ENCODE measurements at places on chromosomes 16 and 17.

DNA sequence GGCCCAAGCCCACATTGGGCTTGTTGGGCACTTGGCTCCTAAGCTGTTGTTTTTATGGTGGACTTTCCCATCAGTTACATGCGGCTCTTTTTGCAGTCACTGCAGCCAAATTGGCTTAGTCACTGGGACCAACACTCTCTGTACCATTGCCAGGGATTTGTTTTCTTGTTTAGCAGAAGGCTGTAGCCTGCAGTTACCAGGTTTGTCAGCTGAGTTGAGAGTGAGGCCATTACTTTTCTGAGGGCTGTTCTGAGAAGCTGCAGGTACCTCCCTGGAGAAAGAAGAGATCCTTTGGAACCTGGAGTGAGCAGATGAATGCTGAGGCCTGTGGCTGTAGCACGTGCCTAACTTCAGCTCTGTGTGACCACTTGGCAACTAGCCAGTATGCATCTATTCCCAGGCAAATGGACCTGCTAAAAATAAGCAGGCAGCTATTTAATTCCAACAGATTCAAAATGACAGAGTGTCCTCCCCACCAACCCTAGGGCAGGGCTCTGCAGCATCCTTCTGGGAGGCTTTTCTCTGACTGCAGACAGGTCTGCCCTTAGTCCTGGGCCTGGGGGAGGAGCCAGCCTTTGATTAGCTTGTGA is 12.9 kb downstream of the AKAP1 start:
- DNase-seq, result peak; percentile 51

GRCh38 chr17:28725660-28726225 is 290 bp downstream of the TLCD1 start:
- DNase-seq, result peak; percentile 86

- no peak for DNase-seq
Observed at GRCh38 chr16:78656887-78657286, 557.4 kb downstream of the WWOX start.

GRCh38 chr16:66247516-66248481 is 118.7 kb upstream of the CDH5 start:
- DNase-seq, result peak; percentile 73

DNA sequence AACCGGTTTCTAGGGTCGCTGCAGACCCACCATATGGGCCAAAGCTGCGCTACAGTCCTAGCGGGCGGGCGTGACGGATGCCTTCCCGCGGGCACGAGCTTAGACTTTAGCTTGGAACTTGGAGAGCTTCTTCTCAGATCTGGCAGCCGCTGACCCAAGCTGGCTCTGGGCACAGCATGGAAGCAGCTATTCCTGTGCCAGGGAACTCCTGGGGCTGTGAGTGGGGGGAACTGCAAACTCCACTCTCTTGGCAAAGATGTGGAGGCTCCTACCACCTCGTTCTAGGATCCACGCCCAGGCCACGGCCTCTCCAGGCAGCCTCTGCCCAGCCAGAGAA is 8.8 kb downstream of the FAAP100 start:
- DNase-seq, result no peak

DNA sequence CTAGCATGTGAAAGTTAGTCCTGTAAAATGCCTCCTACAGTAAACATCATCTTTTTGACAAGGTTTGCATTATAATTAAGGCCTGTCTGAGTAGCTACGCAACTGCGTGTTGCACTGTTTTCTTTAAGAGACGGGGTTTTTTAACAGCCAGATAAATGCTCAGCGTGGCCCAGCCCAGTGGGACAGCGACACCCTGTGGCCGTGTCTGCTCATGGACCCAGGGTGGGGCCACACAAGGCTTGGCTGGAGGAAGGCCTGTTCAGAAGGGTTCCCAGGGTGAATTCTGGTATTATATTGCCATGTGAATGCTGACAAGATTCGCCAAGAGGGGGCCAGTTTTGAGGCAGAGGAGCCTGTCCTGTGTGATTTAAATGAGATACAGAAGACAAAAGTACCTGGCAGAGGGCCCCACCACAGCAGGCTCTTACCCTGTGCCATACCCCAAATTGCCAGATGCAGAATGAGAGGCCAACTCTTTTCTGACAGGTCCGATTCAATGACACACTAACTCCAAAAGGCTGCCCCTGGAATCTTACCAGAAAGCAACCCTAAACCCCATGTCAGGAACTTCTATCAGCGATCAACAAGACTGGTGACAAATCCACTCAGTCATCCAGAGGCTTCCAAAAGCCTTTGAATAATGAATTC is 65.9 kb upstream of the IRX6 start:
- DNase-seq, result no peak

- peak; percentile 49 for DNase-seq
Observed at GRCh38 chr16:53465606-53466280, 31.5 kb downstream of the RBL2 start.

DNA sequence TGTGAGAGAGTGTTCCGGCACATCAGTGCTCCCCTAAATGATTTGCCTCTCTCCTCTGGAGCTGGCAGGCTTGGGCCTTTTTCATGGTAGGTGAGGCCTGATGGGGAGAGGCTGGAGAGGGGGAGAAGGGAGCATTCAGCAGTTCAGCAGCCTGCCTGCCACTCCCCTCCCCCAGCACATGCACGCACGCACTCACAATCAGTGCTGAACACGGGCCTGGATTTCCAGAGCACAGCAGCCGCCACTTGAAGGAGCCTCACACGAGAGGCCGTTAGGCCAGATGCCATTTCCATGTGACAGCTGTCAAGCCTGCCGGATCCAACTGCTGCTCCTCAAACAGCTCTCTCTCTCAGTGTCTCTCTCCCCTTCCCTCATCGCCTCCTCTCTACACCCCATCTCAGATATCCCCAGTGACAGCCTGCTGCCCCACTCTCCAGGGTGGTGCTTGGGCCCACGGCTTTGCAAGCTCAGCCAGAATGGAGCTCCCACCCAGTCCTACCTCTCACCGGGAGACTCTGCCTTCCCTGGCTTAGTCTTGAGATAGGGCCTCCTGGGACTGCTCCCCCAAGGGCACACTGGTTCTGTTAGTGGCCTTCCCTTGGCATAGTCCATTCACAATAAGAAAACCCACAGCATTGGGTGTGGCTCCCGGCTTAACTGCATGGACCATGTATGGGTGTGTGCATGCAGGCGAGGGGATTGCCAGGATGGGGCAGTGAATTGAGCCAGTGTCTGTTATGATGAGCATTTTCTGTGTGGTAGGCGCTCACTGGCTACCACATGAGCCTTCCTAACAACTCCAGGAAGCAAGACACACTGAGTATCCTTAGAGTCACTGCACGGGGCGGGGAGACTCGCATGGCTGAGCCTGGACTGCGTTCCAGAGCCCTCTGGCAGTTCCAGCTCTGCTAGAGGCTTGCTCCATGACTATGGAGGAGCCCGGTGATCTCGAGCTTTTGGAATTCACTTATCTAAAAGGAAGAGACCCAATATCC is 226.2 kb downstream of the CCDC182 start:
- DNase-seq, result peak; percentile 84

- DNase-seq, result no peak
Observed at GRCh38 chr16:69520800-69521602, 44.8 kb upstream of the NFAT5 start.

GRCh38 chr16:23406024-23406423 is 47.0 kb downstream of the COG7 start:
- DNase-seq, result no peak

DNA sequence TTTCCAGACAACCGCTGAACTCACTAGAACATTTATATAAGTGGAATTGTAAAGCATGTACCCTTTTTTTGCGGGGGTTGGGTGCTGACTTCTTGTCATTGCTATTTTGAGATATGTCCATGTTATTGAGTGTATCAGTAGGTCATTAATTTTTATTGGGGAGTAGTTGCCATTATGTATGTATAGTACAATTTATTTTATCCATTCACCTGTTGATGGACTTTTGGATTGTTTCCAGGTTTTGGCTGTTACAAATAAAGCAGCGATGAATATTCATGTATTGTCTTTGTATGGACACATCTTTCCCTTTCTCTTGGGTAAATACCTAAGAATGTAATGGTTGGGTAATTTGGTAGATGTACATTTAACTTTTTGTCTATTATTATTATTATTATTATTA is 12.7 kb downstream of the NFATC3 start:
- no peak for DNase-seq

GRCh38 chr16:85123891-85124635 is 11.8 kb upstream of the CIBAR2 start:
- peak; percentile 83 for DNase-seq

GRCh38 chr17:82900741-82901140 is 60.9 kb upstream of the ZNF750 start:
- DNase-seq, result no peak

DNA sequence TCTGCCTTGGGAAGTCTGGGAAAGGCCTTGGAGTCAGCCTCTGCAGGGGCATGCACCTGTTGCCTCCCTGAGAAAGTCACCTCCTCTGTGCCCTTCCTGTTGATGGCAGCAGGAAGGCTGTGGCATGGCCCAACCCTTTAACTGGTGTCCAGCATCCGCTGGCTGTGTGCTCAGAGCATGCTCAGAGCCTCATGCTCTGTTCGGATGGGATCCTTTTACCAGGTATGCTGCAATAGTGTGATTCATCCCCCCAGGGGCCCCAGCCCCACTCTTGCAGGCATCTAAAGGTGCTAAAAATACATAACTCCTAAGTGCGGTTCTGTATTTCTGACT is 24.9 kb downstream of the KLHL36 start:
- no peak for DNase-seq

- DNase-seq, result no peak
Observed at GRCh38 chr16:77680496-77680895, 41.8 kb upstream of the NUDT7 start.

DNA sequence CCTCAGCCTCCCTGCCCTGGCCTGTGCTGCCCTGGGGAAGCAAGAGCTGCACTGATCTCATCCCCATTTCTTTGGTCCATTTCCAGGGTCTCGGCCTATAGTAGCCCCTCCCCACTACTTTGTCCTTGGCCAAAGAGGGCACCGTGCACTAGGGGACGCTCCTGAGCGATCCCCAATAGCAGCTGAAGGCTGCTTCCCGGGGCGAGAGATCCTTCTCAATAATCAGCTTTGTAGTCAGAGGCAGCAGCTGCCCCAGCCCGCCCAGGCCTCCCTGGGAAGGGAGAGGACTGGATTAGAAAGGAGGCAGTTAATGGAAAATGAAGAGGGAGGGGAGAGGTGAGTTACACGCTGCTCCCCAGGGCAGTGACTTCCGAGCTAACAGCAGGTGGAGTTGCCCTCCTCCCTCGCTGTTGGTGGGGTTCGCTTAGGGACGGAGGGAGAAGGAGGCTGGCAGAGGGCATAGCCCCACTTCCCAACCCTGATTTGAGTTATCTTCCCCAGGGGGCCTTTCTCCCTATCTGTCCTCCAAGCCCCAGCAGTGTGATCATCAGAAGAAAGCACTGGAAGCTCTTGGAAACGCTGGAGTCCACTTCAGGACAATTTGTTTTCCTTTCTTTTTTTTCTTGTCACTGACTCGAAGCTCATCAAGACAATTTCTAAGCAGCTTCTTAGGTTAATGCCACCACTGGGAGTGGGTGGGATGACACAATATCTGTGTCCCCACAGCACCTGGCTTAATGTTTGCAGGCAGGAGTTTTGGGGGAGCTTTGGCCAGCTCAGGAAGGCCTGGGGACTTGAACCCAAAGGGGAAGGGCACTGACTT is 2.6 kb downstream of the MXRA7 start:
- DNase-seq, result peak; percentile 49

DNA sequence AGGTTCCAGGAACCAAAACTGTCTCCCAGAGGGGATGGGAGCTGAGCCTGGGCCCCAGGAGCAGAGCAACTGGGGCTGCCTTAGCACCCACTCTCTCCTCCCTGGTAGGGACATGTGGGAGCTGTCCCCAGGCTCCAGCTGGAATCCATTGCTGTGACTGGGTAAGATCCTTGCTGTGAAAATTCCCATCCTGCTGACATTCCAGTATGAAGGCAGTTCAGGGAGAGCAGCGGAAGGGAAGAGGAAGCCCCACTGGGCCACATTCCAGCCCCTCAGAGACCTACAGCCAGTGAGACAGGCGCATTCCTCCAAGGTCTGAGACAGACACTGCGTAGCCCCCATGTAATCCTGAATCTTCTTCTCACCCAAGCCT is 24.2 kb downstream of the MYO18A start:
- DNase-seq, result peak; percentile 68

GRCh38 chr16:6570530-6570929 is 762.1 kb upstream of the RBFOX1 start:
- no peak for DNase-seq

DNA sequence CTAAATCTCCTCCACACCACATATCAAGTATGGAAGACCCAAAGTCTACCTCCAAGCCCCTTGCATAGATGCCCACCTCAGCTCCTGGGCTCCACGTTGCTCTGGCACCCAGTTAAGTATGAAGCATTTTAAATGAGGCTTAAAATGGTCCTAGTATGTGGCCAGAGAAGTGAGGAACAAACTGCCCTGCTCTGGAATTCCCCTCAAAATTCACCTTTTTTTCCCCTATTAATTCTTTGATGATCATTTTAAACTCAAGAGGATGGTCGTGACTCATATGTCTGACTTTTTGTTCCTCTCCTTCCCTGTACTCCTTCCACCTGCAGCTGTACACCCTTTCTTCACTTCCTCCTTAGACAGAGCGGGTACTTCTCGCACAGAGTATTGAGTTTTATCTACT is 234.5 kb upstream of the MYOCD start:
- no peak for DNase-seq

DNA sequence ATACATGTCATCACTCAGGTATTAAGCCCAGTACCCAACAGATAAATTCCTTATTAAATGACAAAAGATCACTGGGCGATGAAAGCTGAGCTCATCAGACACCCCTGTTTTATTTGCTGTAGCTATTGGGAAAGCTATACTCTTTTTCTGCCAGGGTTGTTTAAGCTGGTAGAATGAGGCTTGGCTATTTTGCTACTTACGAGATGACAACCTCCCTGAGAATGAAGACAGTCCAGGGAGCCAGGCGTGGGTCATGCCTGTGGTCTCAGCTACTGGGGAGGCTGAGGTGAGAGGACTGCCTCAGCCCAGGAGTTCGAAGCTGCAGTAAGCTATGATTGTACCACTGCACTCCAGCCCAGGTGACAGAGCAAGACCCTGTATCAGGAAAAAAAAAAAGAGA is 4.3 kb upstream of the SH2B1 start:
- no peak for DNase-seq

- peak; percentile 47 for DNase-seq
Observed at GRCh38 chr17:7060165-7060891, 16.4 kb upstream of the SLC16A11 start.

- DNase-seq, result no peak
Observed at GRCh38 chr17:57032343-57032742, 52.7 kb upstream of the AKAP1 start.

DNA sequence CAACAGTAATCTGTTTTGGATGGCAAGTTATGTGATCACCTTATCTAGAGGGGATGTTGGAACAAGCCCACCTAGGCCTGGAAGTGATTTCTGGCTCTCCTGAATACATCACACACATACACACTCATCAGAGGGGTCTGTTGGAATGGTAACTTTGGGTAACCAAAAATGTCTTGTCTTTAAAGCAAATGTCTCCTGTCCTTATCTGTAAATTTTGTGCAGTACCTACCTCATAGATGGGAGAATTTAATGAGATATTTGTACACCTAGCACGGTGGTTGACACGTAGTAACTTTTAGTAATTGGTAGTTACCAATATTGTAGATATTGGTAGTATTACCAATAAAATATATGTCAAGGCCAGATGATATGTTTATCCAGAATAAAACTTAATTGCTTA is 24.7 kb downstream of the HAPSTR1 start:
- DNase-seq, result no peak

Measured in mesenchymal stem cell (in vitro differentiated cells and primary cell).